ENCODE measurements at places on chromosomes 6 and 20.

GRCh38 chr6:48101290-48101689, 9.7 kb downstream of the PTCHD4 start:
- DNase-seq = no peak

- no peak for DNase-seq
Observed at GRCh38 chr6:146787876-146788508, 189.2 kb downstream of the ADGB start.

GRCh38 chr6:26128013-26128771, 41.0 kb downstream of the HFE start:
- DNase-seq = no peak

- no peak for DNase-seq
Observed at GRCh38 chr6:143804835-143805239, 38.3 kb upstream of the LTV1 start.

DNA sequence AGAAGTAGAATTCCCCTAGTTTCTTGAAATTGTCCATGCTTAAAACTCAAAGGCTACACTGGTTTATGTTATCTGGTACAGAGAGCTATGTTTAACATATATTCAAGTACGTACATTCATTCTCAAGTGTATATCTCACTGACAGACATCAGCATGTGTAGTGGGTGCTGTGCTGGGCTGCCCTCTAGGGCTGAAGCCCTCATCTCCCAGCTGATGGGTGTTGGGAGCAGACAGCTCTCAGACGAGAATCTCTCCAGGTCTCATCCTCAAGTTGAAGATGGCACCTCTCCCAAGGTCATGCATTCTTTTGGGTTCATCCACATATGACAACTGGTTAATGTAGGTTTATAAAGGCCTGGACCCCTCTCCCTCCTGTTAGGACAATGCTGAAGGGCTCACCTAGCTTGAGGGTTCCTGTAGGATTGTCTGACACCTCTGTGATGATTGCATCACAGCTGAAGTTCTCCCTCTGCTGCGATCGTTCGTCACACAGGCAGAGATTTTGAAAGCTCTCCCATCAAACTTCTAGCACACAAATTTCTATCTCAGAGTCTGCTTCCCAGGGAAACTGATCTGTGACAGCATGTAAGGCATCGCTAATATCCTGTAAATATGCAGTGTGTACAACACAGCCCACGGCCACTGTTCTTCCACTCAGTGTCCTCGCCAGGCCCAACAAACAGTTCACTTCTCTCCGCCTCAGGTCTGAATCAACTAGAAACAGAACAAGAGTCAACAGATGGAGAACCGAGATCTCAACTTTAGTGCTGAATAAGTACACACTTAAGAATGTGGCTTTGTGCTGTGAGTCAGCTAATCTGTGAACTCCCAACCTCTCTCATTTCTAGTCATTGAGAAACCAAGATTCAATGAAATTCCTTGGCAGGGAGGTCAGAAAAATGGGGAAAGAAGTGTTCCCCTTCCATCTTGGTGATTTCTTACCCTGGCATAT, 43.2 kb downstream of the PREP start:
- DNase-seq = no peak

GRCh38 chr6:151067684-151068596, 171.8 kb upstream of the AKAP12 start:
- no peak for DNase-seq
